Bronchial smooth muscle cell (primary cell): ENCODE measurements at places on chromosomes 1 and 21. TPM values are rescaled to one million over a fixed set of nuclear protein-coding genes. Genes with fewer than 3 reads are reported as not detected.

The IVL gene
- total RNA-seq: not detected in 2 replicates

The DNAJC16 gene
- 7.9 and 8.4 TPM in 2 replicates for total RNA-seq

The DSTYK gene
- total RNA-seq: 24.5 and 25.8 TPM in 2 replicates

The ZNF326 gene
- total RNA-seq: 5.3 and 6.1 TPM in 2 replicates

The GJA4 gene
- not detected in 2 replicates for total RNA-seq

The LINGO4 gene
- total RNA-seq: not detected in 2 replicates

The ANKRD34A gene
- total RNA-seq: 0.09 and 0.32 TPM in 2 replicates

The KDF1 gene
- under 0.01 and 0.09 TPM in 2 replicates for total RNA-seq

The FLG2 gene
- total RNA-seq: under 0.01 TPM in 2 replicates

The INSRR gene
- under 0.01 TPM in 1 of 2 replicates, not detected in the other for total RNA-seq

The KCNE1 gene
- total RNA-seq: 0.16 and 0.17 TPM in 2 replicates

The WDR64 gene
- not detected in 2 replicates for total RNA-seq

The C21orf58 gene
- 1.8 and 1.9 TPM in 2 replicates for total RNA-seq

The GPR25 gene
- total RNA-seq: not detected in 2 replicates

The GSTM3 gene
- total RNA-seq: 153 and 159 TPM in 2 replicates

The IER5 gene
- total RNA-seq: 12.9 and 18.4 TPM in 2 replicates

The C1orf210 gene
- not detected in 2 replicates for total RNA-seq

The KIF17 gene
- total RNA-seq: 0.32 and 0.43 TPM in 2 replicates

The S100A7 gene
- not detected in 2 replicates for total RNA-seq

The DNM3 gene
- 0.94 and 1.1 TPM in 2 replicates for total RNA-seq

The HAO2 gene
- total RNA-seq: not detected in 2 replicates

The EXO1 gene
- total RNA-seq: 1.0 and 1.9 TPM in 2 replicates

The TNFRSF25 gene
- 4.3 and 4.7 TPM in 2 replicates for total RNA-seq

The SELL gene
- 0.09 and 0.16 TPM in 2 replicates for total RNA-seq

The UBE2U gene
- total RNA-seq: not detected in 2 replicates

The FCGR3A gene
- not detected in 2 replicates for total RNA-seq

The FCER1G gene
- total RNA-seq: not detected in 2 replicates

The CYP4Z1 gene
- total RNA-seq: not detected in 2 replicates

The GPR161 gene
- 13.7 and 31.5 TPM in 2 replicates for total RNA-seq

The TCHH gene
- 0.16 TPM in 1 of 2 replicates, not detected in the other for total RNA-seq

The TAL1 gene
- total RNA-seq: not detected in 2 replicates

The RSBN1 gene
- total RNA-seq: 6.6 and 13.2 TPM in 2 replicates

The OR2AK2 gene
- not detected in 2 replicates for total RNA-seq

The HES3 gene
- total RNA-seq: not detected in 2 replicates

The PEF1 gene
- total RNA-seq: 48.4 and 54.0 TPM in 2 replicates

The TNFRSF1B gene
- total RNA-seq: 3.3 and 9.2 TPM in 2 replicates

The P3H1 gene
- total RNA-seq: 66.6 and 74.6 TPM in 2 replicates

The NLRP3 gene
- total RNA-seq: not detected in 2 replicates

The LAMC2 gene
- 5.0 and 8.5 TPM in 2 replicates for total RNA-seq

The MEF2D gene
- 3.6 and 4.5 TPM in 2 replicates for total RNA-seq

The ARMH1 gene
- total RNA-seq: 2.6 and 3.5 TPM in 2 replicates

The HSD3B1 gene
- 0.16 TPM in 1 of 2 replicates, not detected in the other for total RNA-seq

The LCE1A gene
- not detected in 2 replicates for total RNA-seq

The C1QB gene
- total RNA-seq: not detected in 2 replicates

The ZNF683 gene
- total RNA-seq: not detected in 2 replicates

The RIIAD1 gene
- total RNA-seq: not detected in 2 replicates

The FUCA1 gene
- total RNA-seq: 3.3 and 3.9 TPM in 2 replicates

The SIM2 gene
- not detected in 2 replicates for total RNA-seq

The ESPN gene
- 0.17 TPM in 1 of 2 replicates, not detected in the other for total RNA-seq
